ENCODE measurements at places on chromosomes 11 and 22.

GRCh38 chr11:119030029-119030328, 698 bp downstream of the SLC37A4 start:
- DNase-seq, result no peak

- DNase-seq, result no peak
These were observed 25.1 kb downstream of the ARHGEF17 start for GRCh38 chr11:73333173-73333572.

- no peak for DNase-seq
These were observed 58.1 kb downstream of the MAML2 start for GRCh38 chr11:96284917-96285316.

DNA sequence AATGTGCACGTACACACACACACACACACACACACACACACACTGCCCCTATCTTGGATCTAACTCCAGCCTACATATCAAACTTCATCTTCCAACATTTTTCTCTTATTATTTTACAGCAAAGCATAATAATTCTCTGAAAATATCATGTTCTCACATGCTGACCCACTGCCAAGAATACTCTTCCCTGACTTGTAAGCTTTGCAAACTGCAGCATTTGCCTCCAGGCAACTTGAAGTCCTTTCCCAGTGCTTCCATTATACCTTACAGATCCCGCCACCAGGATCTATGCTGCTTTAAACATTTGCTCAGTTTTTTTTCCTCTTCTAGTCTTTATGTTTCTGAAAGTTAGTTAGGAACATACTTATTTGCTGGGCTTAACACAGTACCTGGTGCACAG, 483.3 kb upstream of the ARHGAP42 start:
- DNase-seq, result no peak

DNA sequence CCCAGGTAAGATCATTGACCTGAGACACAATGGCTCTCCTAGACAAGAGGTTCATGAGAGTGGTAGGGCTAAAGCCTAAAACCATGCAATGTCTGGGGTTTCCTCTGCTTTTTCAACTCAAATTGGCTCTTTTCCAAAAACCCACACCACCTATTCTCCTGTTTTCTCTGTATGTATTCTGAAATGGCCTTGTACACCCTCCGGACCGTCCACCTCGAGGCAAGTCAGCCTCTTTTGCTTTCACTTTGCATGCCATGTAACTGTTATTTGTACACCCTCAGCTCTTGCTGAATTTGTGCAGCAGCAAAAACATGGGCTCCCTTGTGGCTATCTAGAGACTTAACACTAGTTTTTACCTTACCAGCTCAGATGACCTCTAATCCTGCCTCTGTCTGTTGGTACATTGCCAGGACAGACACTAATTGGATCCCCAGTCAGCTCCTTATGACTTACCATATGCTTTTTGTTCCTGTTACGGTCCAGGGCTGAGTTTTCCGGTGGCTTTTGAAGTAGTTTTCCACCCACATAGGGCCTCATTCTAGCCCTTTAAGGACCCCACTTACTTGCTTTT, 288.0 kb downstream of the SBF2 start:
- no peak for DNase-seq

- DNase-seq, result no peak
These were observed 19.1 kb downstream of the CDC45 start for GRCh38 chr22:19498866-19499190.

DNA sequence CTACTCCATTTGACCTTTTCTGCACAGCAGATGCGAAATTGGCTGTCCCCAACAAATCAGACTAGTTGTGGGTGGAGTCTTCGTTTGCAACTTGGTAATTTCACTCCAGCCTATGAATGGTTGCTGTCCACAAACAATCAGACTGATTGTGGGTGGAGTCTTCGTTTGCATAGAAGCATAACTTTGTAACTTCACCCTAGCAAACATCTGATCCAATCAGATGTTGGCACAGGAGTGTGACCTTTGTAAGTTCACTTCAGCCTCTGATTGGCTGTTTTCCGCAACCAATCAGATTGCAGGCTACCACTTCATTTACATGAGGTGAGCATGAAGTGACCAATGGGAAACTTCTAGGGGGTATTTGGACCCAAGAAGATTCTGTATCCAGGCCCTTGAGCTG, 16.3 kb upstream of the CABP2 start:
- DNase-seq, result no peak

- no peak for DNase-seq
These were observed 177.1 kb upstream of the PITPNB start for GRCh38 chr22:28096161-28096560.

GRCh38 chr22:49789289-49790141, 38.2 kb downstream of the BRD1 start:
- DNase-seq, result peak; percentile 50

- no peak for DNase-seq
These were observed 15.0 kb upstream of the ALX4 start for GRCh38 chr11:44324749-44325525.

GRCh38 chr22:39344046-39344390, 5.8 kb upstream of the SYNGR1 start:
- no peak for DNase-seq

DNA sequence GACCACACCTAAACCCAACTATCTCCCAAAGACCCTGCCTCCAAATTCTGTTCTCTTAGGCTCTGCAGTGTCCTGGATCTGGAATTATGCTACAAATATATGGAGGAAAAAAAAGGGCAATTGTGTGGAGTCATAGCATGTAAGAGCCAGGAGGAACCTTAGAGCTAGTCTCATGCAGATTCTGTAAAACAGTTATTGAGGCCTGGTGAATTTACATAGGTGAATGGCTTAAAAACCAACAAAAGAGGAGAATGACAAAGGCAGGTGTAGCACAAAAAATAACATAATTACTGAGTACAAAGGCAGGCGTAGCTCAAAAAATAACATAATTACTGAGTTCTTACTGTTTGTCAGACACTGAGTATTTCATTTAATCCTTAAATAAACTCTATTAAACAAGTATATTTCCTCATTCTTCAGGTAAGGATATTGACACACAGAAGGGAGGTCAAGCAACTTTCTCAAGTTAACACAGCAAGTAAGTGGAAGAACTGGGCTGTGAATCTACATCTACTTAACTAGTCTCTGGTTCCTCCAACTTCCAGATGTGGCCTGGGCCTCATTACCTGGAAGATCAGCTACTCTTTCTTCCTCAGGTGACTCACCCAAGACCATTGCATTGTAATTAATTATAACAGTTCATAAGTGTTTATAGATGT, 938.9 kb upstream of the TENM4 start:
- DNase-seq, result no peak

DNA sequence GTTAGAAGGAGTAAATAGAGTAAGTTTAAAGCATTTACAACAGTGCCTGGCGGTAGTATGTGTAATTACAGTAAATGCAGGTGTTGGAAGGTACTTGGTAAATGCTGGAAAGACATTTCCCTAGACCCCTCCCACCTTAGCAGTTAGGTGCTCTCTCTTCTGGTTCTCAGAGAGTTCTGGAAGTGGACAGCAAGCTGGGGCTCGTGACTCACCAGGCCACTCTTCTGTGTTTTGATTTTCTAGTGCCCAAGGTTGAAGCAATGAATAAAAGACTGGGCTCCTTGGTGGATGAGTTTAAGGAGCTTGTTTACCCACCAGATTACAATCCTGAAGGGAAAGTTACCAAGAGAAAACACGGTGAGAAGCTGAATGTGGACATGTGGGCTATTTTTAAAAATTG, 27.6 kb downstream of the SNU13 start:
- no peak for DNase-seq

DNA sequence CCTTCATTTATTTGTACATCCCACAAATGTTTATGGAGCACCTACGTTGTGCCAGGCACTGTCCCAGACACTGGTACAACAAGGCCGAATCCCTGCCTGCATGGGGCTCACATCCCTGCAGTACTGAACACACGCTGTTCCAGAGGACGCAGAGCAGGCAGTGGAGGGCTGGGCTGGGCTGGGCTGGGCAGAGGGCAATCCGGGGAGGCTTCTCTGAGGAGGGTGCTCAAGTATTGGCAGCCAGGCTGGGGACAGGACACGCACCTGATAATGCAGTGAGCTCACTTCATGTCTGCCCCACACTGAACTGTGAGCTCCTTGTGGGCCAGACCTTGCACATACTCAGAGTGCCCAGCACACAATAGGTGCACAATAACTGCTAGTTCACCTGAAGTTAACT, 34.1 kb downstream of the CYTH4 start:
- no peak for DNase-seq

DNA sequence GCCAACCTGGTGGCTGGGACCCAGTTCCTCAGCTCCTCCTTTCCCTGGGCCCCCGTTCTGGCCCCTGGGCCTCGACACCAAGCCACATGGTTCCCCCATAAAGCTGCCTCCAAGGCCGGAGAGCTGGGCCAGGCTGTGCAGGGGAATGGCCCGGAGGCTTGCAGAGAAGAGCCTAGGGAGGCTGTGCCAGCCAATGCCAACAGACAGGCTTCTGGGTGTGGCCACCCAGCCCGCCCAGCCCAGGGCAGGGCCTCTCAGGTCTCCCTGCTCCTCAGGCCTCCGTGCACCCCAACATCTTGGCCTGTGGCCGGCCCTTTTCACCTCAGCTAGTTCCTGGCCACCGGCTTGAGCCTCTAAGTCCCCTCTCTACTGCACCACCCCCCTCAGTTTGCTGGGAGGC, 17.4 kb upstream of the FLRT1 start:
- DNase-seq, result no peak

- DNase-seq, result no peak
These were observed 7.8 kb upstream of the GAS2L1 start for GRCh38 chr22:29298641-29299040.

DNA sequence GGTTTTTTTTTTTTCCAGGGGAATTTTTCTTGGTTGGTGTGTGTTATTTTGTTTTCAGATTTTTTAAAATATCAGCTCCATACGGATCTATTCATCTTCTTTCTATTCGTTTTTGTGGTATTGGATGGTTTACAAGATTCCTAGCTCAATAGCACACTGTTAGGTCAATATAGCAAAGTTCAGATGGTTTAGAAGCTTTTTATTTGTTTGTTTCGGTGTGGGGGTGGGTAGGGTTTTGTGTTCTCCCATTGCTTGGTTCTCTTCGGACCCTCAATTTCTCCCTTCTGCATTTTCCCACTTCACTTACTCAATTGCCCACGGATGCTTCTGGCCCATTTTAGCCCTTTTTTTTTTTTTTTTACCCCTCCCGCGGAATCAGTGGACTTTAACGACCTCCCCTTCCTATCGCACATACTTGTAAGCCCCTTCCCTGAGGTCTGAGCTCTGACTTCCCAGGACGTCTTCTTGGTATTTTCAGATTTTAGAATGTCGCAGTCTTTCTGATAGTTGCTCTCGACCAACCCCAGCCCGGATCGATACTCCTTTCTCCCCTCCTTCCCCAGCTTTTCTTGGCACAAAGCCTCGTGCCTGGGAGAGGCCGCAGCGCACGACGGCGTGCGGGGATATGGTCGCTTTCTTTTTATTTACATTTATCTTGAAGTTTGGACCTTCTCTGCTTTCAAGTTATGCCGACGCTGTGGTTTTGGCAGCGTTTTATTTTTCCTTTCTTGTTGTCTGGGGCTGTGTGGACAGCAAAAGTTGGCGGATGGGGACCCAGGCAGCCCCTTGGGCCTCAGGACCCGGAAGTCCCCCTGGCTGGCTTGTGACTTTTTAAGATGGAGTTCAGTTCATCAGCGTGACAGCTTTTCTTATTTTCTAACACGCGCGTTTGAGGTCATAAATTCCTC, 4.4 kb upstream of the SPDYC start:
- peak; percentile 6 for DNase-seq

GRCh38 chr11:108196901-108197300, 25.5 kb downstream of the NPAT start:
- no peak for DNase-seq

DNA sequence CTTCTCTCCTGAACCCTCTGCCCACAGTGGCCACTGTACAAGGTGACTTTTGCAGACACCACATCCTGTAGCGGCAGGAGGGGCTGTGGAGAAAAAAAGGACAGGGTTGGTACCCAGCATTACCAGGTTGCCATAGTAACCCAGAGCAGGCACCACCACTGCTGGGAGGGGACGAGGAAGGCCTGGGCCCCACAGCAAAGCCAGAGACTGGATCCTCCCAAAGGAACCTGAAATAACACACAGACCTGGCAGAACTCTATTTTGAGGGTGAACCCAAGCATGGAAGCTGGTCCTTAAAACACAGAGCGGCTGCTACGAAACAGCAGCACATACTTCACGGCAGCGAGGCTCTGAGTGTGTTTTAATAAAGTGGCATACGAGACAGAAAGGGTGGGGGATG, 380.6 kb downstream of the CTTN start:
- no peak for DNase-seq

GRCh38 chr22:31212783-31213629, 908 bp downstream of the LIMK2 start:
- no peak for DNase-seq

DNA sequence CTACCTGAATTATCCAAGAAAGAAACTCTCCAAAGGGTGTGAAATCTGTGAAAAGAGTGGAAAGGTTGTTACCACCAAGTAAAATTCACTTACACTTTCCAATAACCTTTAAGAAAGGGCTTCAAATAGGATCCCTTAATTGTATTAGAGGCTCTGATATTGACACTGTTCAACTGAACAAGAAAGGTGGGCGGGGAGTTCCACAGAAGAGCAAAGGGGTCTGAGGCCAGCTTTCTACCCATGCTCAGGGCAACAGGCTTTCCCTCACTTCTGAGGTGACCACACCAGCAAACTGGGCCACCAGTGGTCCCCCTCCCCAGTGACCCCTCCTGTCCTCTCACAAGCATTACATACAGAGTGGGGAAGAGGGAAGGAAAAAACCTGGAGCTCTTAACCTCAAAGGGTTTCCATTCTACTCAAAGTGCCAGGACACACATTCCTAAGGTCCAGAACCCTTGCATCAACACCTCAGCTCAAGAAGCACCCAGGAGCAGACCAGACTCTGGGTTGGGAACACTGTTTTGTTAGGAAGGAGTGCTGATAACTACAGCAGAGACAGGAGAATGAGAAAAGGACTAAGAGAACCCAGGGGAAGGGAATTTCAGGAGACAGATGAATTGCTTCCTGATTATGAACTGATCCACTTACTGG, 71.6 kb upstream of the AKIP1 start:
- no peak for DNase-seq

- no peak for DNase-seq
These were observed 234.9 kb upstream of the SESN3 start for GRCh38 chr11:95465887-95466286.

GRCh38 chr22:30077279-30077880, 2.9 kb upstream of the HORMAD2 start:
- DNase-seq, result no peak

DNA sequence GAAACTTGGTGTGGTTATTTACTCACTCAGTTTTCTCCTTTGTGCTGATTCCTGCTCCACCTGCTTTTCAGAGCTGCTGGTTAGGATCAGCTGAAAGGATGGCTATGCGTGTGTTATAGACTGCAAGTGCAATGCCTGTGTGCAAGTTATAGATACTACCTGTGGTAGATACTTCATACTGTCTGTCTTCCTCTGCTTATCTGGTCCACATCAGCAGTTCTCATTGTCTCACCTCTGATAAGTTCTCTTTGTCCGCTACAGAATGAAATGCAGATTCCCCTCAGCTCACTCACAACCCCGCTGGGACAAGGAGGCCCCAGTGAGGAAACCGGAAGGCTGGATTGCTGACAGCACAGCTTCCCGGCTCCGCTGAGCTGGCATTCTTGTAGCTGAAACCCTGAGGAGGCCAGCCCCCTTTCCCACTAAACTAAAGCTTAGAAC, 37.5 kb upstream of the LYVE1 start:
- DNase-seq, result no peak

- no peak for DNase-seq
These were observed 61.7 kb downstream of the ETS1 start for GRCh38 chr11:128525411-128526243.

Data from gastrocnemius medialis (tissue), 4 donors.